Endodermal cell (in vitro differentiated cells): ENCODE measurements at places on chromosomes 5 and 9.

- DNase-seq, result no peak
These were observed 104.3 kb downstream of the ENTREP1 start for GRCh38 chr9:69429281-69429680.

- no peak for DNase-seq
These were observed 290.2 kb upstream of the MAP3K1 start for GRCh38 chr5:56525113-56525512.

GRCh38 chr5:160133918-160134304 is 14.7 kb upstream of the PWWP2A start:
- DNase-seq, result no peak

DNA sequence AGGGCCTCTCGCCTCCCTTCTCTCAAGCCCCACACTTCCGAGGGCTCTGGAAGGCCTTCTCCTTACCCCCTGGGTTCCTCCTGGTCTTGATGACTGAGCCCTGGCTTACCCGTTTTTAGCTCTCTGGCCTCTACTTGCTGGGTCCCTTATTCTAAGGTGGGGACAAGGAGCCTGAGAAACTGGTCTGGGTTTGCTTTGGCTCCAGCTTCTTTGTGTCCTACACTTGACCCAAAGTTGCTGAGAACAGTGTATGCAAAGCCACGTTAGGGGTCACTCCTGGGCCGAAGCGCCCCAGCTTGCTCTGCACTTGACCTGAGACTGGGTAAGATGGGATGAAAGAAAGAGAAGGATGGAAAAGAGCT is 788 bp downstream of the ZNF346 start:
- DNase-seq, result no peak

DNA sequence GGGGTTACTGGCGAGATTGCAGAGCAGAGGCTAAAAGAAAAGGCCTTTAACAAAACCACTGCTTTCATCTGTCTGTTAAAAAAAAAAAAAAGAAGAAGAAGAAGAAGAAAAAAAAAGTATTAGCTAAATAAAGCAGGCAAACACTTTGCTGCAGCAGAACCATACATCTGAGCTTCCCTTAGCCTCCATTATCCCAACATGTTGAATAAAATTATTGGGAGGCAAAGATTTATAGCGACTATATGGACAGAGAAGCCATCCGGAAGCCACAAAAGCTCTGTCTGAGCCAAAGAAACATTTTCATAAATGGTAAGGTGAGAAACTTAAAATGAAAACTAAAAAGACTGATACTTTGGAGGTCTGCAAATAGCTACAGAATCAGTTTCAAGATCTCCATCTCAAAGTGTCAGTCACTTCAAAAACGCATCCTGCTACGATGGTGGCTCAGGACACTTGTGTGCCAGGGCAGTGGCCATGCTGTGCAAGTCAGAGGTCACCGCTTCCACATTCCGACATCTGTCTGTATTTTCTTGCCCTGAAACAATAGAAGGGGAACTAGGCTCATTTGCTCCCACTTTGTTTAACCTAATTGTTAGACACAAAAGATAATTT is 9.6 kb downstream of the EFNA5 start:
- no peak for DNase-seq
